Stimulated activated naive CD8-positive, alpha-beta T cell treated with anti-CD3 and anti-CD28 coated beads, Interleukin-15, Interleukin-2, amounts not matched to agents 100 U/mL and 50 U/mL, for 24 hours (primary cell): ENCODE measurements at places on chromosomes 16 and 17.

GRCh38 chr16:77700846-77701245 is 21.5 kb upstream of the NUDT7 start:
- DNase-seq, result no peak

DNA sequence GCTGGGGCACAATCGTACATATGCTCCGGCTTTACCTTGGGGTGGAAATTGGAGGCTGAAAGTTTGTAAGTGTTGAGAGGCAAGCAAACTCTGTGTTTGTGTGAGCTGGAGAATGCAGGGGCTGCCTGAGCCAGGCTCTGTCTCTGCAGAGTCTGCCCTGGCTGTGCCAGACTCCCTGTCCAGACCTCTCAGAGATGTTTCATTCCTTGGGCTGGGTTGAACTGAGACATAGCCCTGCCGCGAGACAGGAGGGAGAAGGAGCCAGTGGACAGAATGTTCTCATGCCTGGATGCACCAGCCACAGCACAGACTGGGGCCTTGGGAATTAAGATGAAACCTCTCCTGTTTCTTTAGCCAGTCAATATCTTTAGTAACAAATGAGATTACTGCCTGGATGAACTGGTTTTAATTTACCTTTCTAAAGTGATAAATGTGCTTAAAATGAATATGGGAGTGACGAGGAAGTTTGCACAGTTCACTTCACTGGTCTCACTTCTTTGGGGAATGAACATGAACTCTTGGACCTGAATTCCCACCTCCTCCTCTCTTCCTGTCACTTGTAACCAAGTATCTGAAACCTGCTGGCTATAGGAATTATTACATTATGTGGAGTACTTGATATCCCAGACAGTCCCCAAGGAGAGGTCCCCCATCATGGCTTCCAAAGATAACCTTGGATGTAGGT is 40.1 kb downstream of the YPEL2 start:
- DNase-seq, result no peak

GRCh38 chr17:45333702-45334092 is 16.9 kb upstream of the MAP3K14 start:
- no peak for DNase-seq

DNA sequence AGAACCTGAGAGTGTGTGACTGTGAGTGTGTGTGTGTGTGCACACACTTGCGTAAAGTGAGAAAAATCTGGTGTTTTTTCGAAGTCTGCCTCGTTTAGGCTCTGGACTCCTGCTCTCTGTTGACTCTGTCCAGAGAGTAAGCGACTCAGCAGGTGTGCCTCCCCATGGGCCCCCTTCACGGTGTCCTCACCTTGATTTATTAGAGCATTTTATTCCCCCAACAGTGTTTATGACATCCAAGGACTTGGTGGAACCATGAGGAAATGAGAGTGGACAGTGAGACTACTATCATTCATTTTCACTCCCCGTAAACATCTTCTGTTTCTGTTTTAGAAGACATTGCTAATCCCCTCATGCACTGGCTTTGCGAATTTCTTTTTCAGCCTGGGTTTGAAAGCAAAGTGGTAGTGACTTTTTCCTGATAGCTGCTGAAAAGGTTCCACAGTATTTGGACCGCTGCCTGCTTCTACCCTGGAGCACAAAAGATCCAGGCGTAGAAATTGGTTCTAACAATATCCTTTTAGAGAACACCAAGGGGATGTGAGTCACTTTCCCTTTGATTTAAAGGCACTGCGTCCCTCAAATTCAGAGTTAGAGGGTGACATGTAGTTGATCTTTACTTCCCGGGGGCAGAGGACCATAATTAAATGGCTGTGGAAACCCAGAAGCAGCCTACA is 218.2 kb downstream of the WWOX start:
- no peak for DNase-seq

DNA sequence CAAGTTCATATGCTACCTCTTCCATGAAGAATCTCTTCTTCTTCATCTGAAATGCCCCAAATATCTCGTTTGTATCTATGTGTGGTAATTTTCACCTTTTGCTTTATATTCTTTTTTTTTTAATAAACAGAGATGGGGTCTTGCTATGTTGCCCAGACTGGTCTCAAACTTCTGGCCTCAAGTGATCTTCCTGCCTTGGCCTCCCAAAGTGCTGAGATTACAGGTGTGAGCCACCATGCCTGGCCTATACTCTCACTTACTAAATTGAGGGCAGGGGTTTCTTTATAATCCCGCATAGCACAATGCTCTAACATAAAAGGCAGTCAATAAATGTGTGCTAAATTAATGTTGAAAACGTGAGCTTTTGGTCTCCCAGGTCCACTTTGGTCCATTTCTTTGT is 30.6 kb downstream of the RNF43 start:
- no peak for DNase-seq

- no peak for DNase-seq
Observed at GRCh38 chr16:81610144-81610842, 165.7 kb downstream of the CMIP start.

DNA sequence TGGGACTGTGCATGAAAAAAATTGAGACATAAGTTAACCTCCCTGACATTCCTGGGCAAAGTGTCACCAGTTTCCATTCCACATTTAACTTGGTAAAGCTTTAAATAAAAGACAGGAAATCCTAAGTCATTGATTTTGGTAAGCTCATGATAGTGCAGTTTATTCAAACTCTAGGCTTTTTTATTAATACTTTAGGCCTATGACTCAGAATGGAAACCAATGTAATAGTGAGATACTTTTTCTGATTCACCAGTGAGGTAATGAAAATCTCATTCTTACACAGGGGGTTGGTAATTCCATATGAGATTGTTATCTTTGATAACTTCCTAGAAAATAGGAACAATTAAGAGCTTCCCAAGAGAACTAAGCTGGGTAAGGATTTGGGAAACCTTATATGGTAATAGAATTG is 91.1 kb downstream of the NLK start:
- no peak for DNase-seq

GRCh38 chr16:23679986-23680336 is 1.3 kb downstream of the PLK1 start:
- DNase-seq, result no peak

DNA sequence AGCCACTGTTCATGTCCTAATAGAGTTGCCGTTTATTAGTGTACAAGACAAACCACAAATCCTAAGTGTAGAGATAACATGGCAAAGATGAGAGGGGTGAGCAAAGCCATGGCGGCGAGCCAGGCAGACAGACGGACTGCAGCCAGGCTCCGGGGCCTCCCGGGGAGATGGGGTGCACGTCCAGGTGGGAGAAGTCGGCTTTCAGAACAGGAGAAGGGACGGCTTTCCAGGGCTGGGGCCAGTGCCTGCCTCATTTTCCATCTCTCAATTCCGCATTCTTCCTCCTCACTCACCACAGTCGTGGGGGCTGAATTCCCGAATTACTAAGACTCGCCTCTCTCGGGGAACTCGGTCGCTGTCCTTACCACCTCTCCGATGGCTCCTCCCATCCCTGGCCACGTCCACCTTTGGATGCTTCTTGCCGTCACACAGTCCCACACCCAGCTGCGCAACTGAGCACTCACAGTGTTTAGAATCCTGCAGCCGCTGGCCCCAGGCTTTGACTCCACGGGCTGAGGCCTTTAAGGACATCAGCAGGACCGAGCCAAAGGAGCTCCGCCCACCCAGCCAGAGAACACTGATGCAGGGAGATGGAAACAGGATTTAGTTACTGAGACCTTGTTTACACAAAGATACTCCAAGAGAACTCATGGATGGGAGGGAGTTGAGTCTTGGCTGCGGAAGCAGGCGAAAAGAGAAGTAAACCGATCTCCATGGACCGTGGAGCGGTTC is 59.7 kb downstream of the RNF112 start:
- no peak for DNase-seq

DNA sequence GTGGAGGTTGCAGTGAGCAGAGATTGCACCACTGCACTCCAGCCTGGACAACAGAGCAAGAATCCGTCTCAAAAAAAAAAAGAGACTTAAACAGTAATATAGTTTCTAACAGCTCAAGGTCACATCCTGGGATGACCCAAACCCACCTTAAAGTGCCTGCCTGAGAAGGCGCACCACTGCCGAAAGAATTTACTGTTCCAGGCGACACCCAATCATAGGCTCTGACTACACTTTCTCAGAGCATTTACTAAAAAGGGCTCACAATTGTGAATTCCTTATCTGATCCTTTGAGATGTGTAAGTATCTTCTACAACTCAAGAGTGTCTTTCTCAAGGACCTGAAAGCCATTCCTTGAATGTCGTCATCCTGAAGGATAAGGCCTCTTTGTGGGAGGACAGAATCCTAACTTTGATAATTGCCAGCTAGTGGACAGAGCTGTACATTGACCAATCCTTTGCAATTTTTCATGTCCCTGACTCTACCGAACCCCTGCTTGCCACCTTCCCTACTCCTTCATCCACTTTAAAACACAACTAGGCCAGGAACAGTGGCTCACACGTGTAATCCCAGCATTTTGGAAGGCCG is 2.6 kb upstream of the ST3GAL2 start:
- DNase-seq, result no peak

GRCh38 chr16:59198487-59198886 is 464.4 kb upstream of the GOT2 start:
- no peak for DNase-seq

DNA sequence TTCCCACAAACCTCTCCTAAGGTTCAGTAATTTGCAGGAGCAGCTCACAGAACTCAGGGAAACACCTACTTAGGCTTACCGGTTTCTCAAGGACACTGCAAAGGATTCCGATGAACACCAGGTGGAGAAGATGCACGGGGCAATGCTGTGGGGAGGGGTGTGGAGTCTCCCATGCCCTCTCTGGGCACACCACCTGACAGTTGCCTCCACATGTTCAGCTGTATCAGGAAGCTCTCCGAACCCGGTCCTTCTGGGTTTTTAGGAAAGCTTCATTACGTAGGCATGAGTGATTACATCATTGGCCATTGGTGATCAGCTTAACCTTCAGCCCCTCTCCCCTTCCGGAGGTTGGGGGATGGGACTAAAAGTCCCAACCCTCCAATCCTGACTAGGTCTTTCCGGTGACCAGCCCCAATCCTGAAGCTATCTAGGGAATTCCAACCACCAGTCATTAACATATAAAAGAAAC is 21.6 kb downstream of the C17orf58 start:
- DNase-seq, result no peak

- DNase-seq, result no peak
Observed at GRCh38 chr17:13531721-13532120, 70.0 kb downstream of the HS3ST3A1 start.

- DNase-seq, result no peak
Observed at GRCh38 chr17:79137789-79138165, 63.2 kb downstream of the ENGASE start.

DNA sequence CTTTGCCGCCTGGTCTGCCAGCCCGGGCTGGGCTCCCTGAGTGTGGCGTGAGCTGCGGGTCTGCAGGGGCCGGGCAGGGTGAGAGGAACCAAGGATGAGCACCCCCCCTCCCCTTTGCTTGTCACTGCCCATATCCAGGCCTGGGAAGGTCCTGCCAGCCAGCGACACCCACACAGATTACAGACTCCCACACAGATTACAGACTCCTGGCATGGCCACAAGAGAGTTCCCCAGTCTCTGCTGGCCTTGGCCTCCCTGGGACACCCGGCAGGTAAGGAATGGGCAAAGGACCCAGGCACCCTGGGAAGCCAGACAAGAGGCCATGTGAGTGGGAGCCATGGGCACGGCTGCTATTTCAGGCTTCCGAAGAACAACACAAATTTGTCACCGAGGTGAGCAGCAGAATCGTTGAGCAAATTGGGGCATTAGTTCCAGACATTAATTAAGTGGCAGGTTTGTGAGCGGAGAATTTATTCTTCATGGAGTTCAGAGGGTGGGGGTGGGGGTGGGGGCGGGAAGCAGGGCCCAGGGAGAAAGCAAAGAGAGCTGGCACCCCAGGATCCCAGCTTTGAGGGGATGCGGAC is 41.4 kb downstream of the SRCIN1 start:
- no peak for DNase-seq
